ENCODE measurements at places on chromosomes 12 and 14.

DNA sequence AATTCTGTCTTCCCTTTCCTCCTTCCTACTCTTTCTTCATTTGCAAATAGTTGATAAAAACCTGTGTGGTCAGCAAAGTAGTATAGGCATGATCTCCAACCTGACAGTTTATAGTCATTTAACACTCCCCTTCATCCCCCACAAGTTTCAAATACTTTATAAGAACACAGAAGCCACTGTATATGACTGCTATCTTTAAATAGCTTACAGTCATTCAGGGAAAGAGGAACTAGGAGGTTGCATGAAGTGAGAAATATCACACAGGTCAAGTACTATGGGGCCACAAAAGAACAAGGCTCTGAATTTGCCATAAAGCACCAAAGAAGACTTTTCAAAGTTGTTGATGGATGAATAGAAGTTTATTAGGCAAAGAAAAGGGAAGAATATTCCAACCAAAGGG is 431.3 kb downstream of the NPAS3 start:
- no peak for DNase-seq

GRCh38 chr12:111069886-111070285 is 149.5 kb upstream of the MYL2 start:
- DNase-seq: no peak

GRCh38 chr14:81260732-81261131 is 40.0 kb upstream of the GTF2A1 start:
- DNase-seq: no peak

- no peak for DNase-seq
These were observed 22.0 kb downstream of the SLC25A21 start for GRCh38 chr14:37150414-37150813.

- no peak for DNase-seq
These were observed 74.2 kb downstream of the KTN1 start for GRCh38 chr14:55654243-55654642.

- DNase-seq: no peak
These were observed 44.7 kb downstream of the TCHP start for GRCh38 chr12:109944561-109945359.

DNA sequence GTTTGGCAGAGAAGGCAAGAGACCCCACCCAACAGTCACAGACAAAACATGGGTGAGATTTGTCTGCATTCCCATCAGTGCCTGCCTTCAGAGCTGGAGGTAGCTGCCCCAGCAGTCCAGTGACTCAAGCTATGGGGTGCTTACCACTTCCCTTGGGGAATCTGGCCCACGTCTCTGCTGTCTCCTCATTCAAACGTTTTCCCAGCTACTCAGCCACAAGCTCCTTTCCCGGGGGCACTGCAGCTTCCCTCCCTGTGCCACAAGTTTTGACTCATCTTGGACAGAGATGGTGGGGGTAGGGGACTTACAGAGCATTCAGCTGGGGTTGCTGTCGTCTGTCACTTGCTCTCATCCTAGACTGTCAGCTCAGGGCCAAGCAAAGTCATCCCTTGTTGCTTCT is 66.6 kb downstream of the FBXL14 start:
- no peak for DNase-seq

DNA sequence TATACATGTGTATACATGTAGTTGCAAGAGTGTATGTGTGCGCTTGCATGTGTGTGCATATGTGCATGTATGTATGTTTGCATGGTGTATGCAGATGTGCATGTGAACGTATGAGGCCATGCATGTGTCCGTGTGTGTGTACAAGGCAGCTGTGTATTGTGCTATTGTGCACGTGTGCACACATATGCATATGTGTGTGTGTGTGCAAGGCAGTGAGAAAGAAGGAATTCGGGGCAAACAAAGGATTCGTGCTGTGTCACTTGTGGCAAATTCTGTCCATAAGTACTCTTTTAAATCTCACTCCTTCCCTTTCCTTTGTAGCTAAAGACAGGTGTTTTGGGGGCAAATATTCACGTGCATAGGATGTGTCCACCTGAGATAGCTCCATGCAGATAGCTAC is 227.1 kb downstream of the VRK1 start:
- no peak for DNase-seq

- DNase-seq: no peak
These were observed 210.3 kb downstream of the NUAK1 start for GRCh38 chr12:105928436-105928835.

- no peak for DNase-seq
These were observed 248.9 kb downstream of the MED13L start for GRCh38 chr12:116028619-116029018.

Measured in left hindlimb (tissue), 1 donor.